ENCODE measurements at places on chromosomes 3 and 15.

- H3K4me1 ChIP-seq = peaks cover 50% of the 10 kb centered on the region
- H3K27ac ChIP-seq = peak overlapping the region; percentile 75
- no peaks in the 10 kb centered on the region for H3K36me3 ChIP-seq
Measured at GRCh38 chr3:56915966-56916586, 114.3 kb upstream of the ARHGEF3 start.

- no peaks in the 10 kb centered on the region for H3K4me1 ChIP-seq
- no peak overlapping the region for H3K4me3 ChIP-seq
- no peaks in the 10 kb centered on the region for H3K36me3 ChIP-seq
- no peak for DNase-seq
- H3K27ac ChIP-seq = no peak overlapping the region
- H3K27me3 ChIP-seq = no peaks in the 10 kb centered on the region
Measured at GRCh38 chr3:129705274-129705673, 98.8 kb upstream of the PLXND1 start.

DNA sequence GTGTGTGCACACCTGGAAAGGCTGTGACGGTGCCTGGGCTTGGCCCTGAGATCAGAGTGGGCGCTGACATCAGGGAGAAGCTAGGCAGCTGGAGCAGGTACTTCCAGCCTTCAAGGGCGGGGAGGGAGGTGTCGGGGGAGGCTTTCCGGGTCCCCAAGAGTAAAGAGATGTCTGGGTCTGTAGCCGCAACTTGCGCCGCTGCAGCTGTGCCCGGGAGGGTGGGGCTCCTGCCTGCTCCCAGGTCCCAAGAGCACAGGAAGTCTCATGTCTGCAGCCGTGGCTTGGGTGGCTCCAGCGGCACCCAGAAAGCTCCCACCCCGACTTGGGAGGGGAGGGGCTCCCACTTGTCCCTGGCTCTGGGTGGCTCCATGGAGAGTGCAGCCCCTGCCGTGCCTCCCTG is 103.2 kb upstream of the BNIP2 start:
- peak; percentile 30 for DNase-seq
- H3K27me3 ChIP-seq = peaks cover 19% of the 10 kb centered on the region
- H3K27ac ChIP-seq = peak overlapping the region; percentile 7
- H3K36me3 ChIP-seq = no peaks in the 10 kb centered on the region
- peaks cover 25% of the 10 kb centered on the region for H3K4me1 ChIP-seq
- no peak overlapping the region for H3K4me3 ChIP-seq

DNA sequence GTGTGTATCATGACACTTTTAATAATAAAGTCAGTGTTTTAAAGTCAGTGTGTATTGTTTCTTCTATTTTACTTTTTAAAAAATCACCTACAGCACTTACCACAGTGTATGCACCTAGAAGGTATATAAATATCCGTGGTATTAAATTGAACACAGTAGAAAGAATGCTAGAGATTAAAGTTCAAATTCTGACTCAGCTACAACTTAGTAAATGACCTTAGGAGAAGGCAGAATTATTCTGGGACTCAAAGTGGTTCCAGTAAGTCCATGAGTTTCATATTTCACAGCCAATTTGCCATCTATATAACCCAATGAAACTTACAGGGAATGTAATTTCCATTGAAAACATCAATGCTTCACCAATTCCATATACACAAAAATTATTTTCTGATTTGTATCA is 52.7 kb upstream of the MAP4 start:
- no peak for DNase-seq
- H3K36me3 ChIP-seq = peaks cover 15% of the 10 kb centered on the region
- H3K4me3 ChIP-seq = no peak overlapping the region
- no peak overlapping the region for H3K27ac ChIP-seq
- H3K27me3 ChIP-seq = no peaks in the 10 kb centered on the region

DNA sequence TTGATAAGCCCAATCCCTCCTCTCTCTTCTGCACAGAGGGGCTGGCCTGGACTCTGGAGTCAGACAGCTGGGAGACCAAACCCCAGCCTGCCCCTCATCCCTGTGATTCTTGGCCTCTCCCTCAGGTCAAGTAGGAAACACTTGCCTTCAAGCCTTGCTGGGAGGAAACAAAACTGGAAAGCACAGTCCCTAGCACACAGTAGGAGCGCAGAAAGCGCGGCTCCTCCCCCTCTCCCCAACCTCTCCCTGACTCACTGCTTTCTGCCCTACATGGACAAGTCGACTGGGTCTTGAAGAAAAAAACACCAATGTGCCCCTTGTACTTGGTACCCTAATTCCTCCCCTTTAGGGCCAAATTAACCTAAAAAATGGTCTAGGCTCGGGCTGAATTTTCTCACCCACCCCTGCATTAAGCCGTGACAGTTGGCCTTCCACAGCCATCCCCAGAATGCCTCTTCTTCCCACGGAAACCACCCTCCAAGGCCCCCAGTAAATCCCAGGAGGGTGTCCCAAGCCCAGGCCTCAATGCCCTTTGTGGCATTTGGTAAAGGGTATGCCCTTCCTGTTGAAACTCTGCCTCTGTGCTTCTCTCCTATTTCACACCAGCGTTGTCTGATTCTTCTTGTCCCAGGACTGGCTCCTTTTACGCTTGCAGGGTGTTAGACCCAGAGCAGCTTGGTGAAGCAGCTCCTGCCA is 11.3 kb upstream of the RAF1 start:
- no peak overlapping the region for H3K4me3 ChIP-seq

DNA sequence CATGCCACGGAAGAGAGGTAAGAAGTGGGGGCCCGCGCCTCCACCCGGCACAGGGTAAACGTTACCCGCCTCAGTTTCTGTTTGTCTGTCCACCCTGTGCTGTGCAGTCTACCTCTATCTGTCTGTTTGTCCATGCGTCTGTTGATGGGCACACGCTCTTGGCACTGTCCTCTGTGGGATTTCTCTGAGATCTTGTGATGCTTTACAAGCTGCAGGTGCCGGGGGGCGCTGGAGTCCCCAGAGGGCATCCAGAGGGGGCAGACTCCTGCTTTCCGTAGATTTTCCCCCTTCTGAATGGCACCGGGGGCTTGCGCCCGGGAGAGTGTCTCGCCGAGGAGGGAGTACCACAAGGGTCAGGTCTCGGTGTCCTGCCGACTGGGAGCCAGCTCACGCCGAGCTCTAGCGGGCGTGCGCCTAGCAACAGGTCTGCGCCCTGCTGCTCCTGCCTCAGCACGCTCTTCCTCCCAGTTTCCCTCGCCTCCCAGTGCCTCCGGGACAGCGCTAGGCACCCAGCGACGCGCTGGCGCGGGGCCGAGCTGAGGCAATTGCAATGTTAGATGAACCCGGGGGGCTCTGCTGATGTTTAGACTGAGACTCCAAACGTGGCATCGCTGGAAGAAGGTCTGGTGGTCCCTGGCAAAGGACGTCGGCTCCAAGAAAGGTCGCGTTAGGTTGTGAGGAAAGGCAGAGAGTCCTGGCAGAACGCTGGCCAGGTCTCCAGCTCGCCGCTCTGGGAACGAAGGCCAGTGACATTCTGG is 667 bp downstream of the CEMIP start:
- no peak for DNase-seq
- no peak overlapping the region for H3K4me3 ChIP-seq
- peaks cover 3% of the 10 kb centered on the region for H3K27me3 ChIP-seq
- no peaks in the 10 kb centered on the region for H3K4me1 ChIP-seq
- no peak overlapping the region for H3K27ac ChIP-seq

DNA sequence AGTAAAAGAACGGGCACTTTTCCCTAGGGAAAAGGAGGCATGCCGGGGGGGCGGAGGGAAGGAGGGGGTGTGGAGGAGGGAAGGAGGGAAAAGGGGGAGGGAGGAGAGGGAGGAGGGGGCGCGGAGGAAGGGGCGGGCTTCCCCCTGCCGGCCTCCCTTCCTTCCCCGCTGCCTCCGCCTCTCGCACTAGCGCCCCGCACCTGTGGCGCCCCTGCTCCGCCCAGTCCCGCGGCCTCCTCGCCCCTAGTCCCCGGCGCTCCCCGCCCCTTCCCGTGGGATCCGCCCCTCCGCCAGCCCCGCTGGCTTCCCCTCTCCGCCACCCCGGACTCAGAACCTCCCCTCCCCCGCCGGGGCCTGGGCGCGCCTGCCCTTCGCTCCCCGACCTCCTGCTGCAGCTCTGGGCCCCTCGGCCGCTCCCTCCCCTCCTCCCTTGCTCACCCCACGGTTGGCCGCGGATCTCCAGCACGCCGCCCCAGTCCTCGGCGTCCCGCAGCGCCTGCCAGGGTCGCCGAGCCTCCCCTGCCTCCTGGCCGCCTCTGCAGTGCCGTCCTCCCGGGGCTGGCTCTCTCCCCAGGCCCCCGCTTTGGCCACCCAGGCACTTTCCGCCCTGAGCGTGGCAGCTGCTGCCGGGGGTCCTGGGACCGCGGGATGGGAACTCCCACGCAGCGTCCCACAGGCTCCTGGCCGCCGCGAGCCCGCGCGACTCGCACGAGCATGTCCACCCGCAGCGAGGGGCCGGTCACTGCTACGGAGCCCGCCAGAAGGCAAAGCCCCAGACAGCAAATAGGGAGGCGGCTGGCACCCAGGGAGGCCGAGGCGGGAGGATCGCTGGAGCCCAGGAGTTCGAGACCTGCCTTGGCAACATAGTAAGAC is 147.4 kb downstream of the TJP1 start:
- H3K4me3 ChIP-seq = no peak overlapping the region
- no peaks in the 10 kb centered on the region for H3K36me3 ChIP-seq
- no peaks in the 10 kb centered on the region for H3K4me1 ChIP-seq
- DNase-seq = no peak
- no peaks in the 10 kb centered on the region for H3K27me3 ChIP-seq
- no peak overlapping the region for H3K27ac ChIP-seq

DNA sequence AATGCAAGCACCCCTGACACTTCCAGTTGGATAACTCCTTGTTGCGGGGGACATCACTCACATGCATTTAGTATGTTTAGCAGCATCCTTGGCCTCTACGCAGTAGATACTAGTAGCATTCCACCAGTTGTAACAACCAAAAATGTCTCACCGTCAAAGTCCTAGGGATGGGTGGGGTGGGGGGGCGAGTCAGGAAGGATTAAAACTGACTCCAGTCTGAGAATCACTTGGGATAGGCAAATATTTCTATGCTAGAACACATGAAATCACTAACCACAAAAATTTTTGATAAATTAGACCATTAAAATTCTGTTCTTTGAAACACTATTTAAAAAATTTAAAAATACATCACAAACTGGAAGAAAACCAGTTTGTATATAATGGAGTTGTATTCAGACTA is 18.0 kb downstream of the ICE2 start:
- H3K27ac ChIP-seq = no peak overlapping the region
- no peaks in the 10 kb centered on the region for H3K4me1 ChIP-seq
- H3K4me3 ChIP-seq = no peak overlapping the region

DNA sequence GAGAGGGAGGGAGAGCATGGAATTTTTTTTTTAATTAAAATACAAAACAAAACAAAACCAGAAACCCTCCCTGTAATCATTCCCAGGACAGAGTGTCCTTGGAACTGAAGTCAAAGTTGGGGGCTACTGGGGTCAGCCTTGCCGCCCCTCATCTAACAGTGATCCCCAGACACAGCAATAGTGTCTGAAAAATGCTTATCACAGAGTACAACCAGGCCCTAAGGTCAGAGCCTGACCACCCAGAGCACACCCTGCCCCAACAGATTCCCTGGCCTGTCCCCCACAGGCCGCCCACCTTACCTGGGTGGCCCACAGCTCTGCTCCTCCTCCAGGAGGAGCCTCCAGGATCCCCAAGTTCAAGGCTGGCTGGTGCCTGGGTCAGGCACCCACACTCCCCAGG is 101.6 kb upstream of the LINGO1 start:
- H3K27me3 ChIP-seq = peaks cover 42% of the 10 kb centered on the region
- H3K4me3 ChIP-seq = no peak overlapping the region
- no peaks in the 10 kb centered on the region for H3K36me3 ChIP-seq
- no peaks in the 10 kb centered on the region for H3K4me1 ChIP-seq
- no peak overlapping the region for H3K27ac ChIP-seq

- no peak overlapping the region for H3K4me3 ChIP-seq
- no peaks in the 10 kb centered on the region for H3K4me1 ChIP-seq
- no peaks in the 10 kb centered on the region for H3K36me3 ChIP-seq
- H3K27ac ChIP-seq = no peak overlapping the region
Measured at GRCh38 chr3:19364148-19364547, 215.8 kb downstream of the KCNH8 start.

DNA sequence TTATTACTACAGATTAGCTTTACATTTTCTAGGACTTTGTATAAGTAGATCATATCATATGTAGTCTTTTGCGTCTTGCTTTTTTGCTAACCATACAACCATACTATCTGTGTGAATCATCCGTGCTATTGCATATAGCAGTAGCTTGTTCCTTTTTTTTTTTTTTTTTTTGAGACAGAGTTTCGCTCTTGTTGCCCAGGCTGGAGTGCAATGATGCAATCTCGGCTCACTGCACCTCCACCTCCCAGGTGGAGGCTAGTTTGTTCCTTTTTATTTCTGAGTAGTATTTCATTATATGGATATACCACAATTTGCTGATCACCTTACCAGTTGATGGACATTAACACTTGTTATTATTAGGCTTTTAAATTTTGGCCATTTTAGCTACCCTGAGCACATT is 54.5 kb upstream of the TBL1XR1 start:
- H3K4me1 ChIP-seq = no peaks in the 10 kb centered on the region
- DNase-seq = no peak
- no peaks in the 10 kb centered on the region for H3K36me3 ChIP-seq
- H3K4me3 ChIP-seq = no peak overlapping the region
- H3K27ac ChIP-seq = no peak overlapping the region

DNA sequence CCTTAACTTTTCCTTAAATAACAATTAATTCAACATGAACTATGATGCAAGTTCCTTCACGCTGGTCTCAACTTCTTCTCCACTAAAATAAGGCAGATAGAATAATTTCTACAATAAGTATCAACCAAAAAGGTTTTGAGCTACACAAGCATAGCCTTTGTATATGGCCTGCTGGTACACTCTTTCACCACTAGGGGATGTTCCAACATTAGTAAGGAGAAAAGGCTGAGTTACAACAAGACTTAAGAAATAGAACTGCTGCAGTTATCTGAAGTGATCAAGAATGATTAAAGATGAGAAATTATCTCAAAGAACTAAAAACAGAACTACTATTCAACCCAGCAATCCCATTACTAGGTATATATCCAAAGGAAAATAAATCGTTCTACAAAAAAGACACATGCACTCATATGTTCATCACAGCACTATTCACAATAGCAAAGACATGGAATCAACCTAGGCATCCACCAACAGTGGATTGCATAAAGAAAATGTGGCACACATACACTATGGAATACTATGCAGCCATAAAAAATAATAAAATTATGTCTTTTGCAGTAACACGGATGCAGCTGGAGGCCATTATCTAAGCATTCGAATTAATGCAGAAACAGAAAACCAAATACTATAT is 14.4 kb downstream of the ATP13A3 start:
- H3K4me1 ChIP-seq = no peaks in the 10 kb centered on the region
- no peak overlapping the region for H3K4me3 ChIP-seq
- DNase-seq = no peak

- DNase-seq = peak; percentile 0
- H3K36me3 ChIP-seq = no peaks in the 10 kb centered on the region
- H3K4me3 ChIP-seq = no peak overlapping the region
- no peak overlapping the region for H3K27ac ChIP-seq
- H3K4me1 ChIP-seq = no peaks in the 10 kb centered on the region
Measured at GRCh38 chr3:151328298-151328995, 902 bp downstream of the P2RY13 start.

- no peak overlapping the region for H3K4me3 ChIP-seq
- no peak for DNase-seq
- H3K27ac ChIP-seq = no peak overlapping the region
- H3K4me1 ChIP-seq = no peaks in the 10 kb centered on the region
- H3K36me3 ChIP-seq = no peaks in the 10 kb centered on the region
Measured at GRCh38 chr15:56794165-56794552, 60.9 kb upstream of the ZNF280D start.

GRCh38 chr15:88398011-88398410 is 69.2 kb downstream of the MRPL46 start:
- no peak for DNase-seq
- H3K27me3 ChIP-seq = peaks cover 5% of the 10 kb centered on the region
- no peaks in the 10 kb centered on the region for H3K36me3 ChIP-seq
- no peak overlapping the region for H3K27ac ChIP-seq
- no peak overlapping the region for H3K4me3 ChIP-seq
- peaks cover 11% of the 10 kb centered on the region for H3K4me1 ChIP-seq
